Glutamatergic neuron (in vitro differentiated cells): ENCODE measurements at places on chromosomes 5 and 9. TPM values are rescaled to one million over a fixed set of nuclear protein-coding genes. Genes with fewer than 3 reads are reported as not detected.
A peak's percentile ranks its signal among the peaks of the same experiment; 100 is the strongest.

DNA sequence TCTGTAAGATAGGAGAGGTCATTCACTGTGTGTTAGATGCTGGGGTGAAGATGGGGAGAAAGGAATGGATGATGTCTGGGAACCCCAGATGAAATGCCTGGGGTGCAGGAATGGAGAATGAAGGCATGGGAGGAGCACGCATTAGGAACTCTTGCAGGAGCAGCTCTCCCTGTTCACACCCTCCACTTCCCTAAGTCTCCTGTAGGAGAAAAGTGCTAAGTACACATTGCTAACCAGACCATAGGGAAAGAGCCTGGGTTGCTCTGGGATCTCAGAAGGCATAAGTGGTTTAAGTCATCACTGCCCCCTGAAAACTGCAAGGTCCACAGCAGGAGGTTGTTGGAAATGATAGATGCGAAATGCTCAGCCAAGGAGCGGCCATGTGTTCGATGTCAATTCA is 163.1 kb downstream of the SEC61B start:
- H3K27ac ChIP-seq: peak overlapping the region; percentile 40
- peaks cover 10% of the 10 kb centered on the region for H3K27me3 ChIP-seq
- H3K4me3 ChIP-seq: peak overlapping the region; percentile 18
- no peak for DNase-seq

GRCh38 chr9:115035841-115036612 is 81.9 kb downstream of the TNC start:
- H3K4me1 ChIP-seq: no peaks in the 10 kb centered on the region
- no peaks in the 10 kb centered on the region for H3K36me3 ChIP-seq
- no peak overlapping the region for H3K4me3 ChIP-seq
- no peaks in the 10 kb centered on the region for H3K27me3 ChIP-seq
- no peak overlapping the region for H3K27ac ChIP-seq

- no peak overlapping the region for H3K4me3 ChIP-seq
- DNase-seq: no peak
- H3K27ac ChIP-seq: peak overlapping the region; percentile 17
Observed at GRCh38 chr9:136902259-136902821, 16.0 kb downstream of the TRAF2 start.

DNA sequence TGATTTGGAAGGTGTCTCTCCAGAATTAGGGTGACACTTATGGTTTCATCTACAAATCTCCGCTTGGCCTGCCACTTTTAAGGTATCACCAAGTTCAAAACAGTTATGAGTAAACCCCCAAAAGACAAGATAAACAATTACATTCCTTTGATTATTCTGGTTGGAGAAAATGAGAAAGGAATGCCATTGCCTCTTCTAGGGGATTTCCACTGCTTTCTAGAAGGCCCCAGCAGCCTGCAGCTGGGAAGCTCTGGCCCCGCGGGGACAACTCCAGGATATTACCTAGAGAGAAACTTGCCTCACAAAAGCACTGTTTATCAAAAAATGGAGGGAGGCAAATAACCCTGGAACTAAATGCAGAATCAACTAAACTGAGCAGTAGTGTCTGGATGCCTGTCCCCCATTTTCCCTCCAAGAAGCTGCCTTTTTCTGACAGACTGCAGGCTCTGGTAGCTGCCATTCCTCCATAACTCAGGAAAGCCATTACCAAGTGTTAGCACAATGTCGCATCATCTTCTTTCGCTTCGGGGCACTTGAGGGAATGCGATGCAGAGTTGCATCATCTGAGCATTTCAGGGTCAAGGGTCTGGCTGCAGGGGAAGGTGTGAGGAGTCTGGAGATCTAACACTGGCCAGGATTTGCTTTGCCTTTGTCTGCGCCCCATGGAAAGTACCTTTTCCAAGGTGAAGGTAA is 71.5 kb upstream of the PLPP6 start:
- H3K27me3 ChIP-seq: no peaks in the 10 kb centered on the region
- H3K27ac ChIP-seq: no peak overlapping the region
- DNase-seq: no peak
- H3K4me3 ChIP-seq: no peak overlapping the region
- no peaks in the 10 kb centered on the region for H3K36me3 ChIP-seq
- H3K4me1 ChIP-seq: no peaks in the 10 kb centered on the region

GRCh38 chr9:108374626-108375025 is 481.2 kb downstream of the ACTL7B start:
- H3K27me3 ChIP-seq: peaks cover 3% of the 10 kb centered on the region
- H3K27ac ChIP-seq: no peak overlapping the region
- no peaks in the 10 kb centered on the region for H3K4me1 ChIP-seq

The SPAAR gene
- total RNA-seq: not detected

The CD180 gene
- not detected for total RNA-seq
